Astrocyte (in vitro differentiated cells and primary cell): ENCODE measurements at places on chromosomes 6 and 20. TPM values are rescaled to one million over a fixed set of nuclear protein-coding genes. Genes with fewer than 3 reads are reported as not detected.
A peak's percentile ranks its signal among the peaks of the same experiment; 100 is the strongest.

- no peak overlapping the region for H3K4me3 ChIP-seq
- no peaks in the 10 kb centered on the region for H3K27me3 ChIP-seq
- H3K36me3 ChIP-seq: peaks cover 38% of the 10 kb centered on the region
- H3K4me1 ChIP-seq: peaks cover 4% of the 10 kb centered on the region
These were observed 93.7 kb downstream of the MAP3K4 start for GRCh38 chr6:161085246-161085645.

DNA sequence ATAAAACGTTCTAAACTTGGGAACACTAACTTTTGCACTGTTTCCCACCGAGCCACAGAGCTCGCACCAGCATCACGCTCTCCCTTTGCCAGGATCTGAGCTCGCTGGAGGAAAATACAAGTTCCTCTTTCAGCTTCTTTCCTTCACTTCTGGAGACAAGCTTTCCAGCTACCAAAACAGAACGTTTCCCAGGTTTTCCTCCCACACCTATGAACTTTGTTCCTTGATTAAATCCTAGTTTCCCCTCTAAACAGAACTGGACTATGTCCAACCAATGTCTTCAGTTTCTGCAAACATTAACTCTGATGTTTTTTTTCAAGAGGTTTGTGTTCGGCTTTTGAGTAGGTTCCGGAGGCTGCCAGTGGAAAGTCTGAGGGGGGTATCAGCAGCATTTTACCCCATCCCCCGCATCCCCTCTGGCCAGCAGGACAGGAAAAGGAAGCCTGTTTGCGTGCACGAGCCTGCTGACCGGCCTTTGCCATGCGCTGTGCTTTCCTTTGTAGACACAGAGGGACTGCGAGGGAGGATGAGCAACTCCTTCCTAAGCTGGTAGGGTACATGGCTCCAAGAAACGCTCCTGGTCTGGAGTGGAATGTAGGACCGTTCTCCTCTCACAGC, 135.5 kb downstream of the LY86 start:
- peaks cover 2% of the 10 kb centered on the region for H3K27me3 ChIP-seq
- H3K36me3 ChIP-seq: no peaks in the 10 kb centered on the region
- peaks cover 18% of the 10 kb centered on the region for H3K4me1 ChIP-seq
- H3K27ac ChIP-seq: peak overlapping the region; percentile 34

GRCh38 chr20:20814685-20815084, 102.2 kb upstream of the RALGAPA2 start:
- H3K27me3 ChIP-seq: no peaks in the 10 kb centered on the region
- no peak overlapping the region for H3K4me3 ChIP-seq
- no peak for DNase-seq
- H3K4me1 ChIP-seq: no peaks in the 10 kb centered on the region
- H3K27ac ChIP-seq: no peak overlapping the region
- no peaks in the 10 kb centered on the region for H3K36me3 ChIP-seq

DNA sequence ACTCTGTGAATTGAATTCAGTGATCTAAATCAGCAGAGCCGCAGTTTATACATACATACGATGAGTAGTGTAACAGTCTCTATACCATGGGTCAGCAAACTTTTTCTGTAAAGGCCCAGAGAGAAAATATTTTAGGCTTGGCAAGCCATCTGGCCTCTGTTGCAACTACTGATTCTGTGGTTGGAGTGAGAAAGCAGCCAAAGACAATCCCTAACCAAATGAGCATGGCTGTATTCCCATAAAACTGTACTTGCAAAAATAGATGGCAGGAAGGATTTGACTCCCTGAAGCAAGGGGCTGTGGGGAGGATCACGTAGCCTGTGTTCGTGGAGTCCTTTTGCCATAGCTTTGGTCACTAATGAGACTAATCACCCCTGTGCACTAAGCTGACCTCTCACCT, 17.9 kb upstream of the MOCS1 start:
- H3K4me1 ChIP-seq: no peaks in the 10 kb centered on the region
- peak; percentile 49 for DNase-seq
- no peaks in the 10 kb centered on the region for H3K36me3 ChIP-seq
- H3K4me3 ChIP-seq: no peak overlapping the region
- H3K27ac ChIP-seq: no peak overlapping the region
- no peaks in the 10 kb centered on the region for H3K27me3 ChIP-seq

DNA sequence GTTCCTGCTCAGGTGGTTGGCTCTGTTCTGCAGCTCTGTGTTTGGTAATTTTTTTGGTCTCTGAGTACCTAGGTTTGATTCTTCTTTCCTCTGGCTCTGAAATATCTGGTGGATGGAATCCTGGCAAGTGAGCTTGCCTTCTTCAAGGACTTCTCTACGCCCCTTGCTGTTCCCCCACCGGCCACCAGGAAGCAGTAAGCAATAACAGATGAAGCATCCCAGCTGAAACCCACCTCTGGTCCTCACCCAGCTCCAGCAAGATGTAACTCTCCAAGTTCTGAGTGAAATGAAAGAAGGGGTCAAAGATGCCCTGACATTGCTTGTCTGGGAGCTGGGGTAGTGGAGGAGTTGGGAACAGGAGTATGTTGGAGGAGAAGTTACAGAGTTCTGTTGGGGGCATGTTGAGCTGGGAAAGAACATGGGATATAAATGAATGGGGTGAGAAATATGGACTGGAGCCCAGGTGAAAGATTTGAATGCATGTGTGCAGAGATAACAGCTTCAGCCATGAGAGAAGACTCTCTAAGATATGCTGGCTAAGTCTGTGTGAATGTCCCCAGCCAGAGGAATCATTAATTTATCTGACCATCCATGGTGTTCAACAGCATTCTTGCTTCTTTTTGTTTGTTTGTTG, 51.3 kb upstream of the GLP1R start:
- no peak for DNase-seq
- no peaks in the 10 kb centered on the region for H3K36me3 ChIP-seq
- H3K4me1 ChIP-seq: no peaks in the 10 kb centered on the region
- no peak overlapping the region for H3K4me3 ChIP-seq

DNA sequence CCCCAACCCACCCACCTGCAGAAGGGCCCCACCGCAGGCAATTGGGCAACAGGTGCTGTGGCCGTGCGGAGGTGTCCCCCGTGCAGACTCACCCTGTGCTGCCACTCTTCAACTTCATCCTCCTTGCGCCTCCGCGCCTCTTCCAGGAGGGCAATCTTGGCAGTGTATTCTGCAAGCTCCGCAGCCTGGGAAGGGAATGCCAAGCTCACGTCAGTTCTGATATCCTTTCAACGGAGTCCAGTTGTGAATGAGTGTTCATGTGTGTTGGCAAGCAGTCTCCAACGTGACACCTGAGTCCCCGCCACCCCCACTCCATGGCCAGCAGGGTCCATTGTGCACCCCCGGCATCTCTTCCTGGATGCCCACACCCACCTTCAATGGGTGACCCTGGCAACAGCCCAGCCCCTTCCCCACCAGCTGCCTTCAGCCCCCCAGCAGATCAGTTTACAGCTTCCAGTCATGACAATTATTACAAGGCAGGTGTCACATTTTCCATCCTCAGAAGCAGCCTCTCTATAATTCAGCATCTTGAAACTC, 49.9 kb downstream of the EZR start:
- H3K27me3 ChIP-seq: no peaks in the 10 kb centered on the region
- peaks cover 10% of the 10 kb centered on the region for H3K4me1 ChIP-seq
- no peak for DNase-seq
- no peak overlapping the region for H3K4me3 ChIP-seq

DNA sequence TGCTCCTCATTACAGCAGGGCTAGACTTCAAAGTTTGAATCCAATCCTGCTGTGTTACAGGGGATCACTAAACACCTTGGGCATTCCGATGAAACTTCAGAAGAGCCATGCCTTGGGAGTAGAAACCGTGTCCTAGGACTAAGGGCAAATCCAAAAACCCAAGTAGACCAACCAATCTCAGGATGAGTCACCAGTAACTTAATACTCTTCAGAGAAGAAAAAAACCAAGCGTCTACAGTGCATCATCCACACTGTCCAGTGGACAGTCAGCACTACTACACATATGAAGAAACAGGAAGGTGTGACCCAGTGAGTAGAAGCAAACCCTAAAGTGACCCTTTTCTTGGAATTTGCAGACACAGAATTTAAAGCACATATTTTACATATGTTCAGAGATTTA, 39.5 kb upstream of the VAPB start:
- H3K27ac ChIP-seq: no peak overlapping the region
- no peak overlapping the region for H3K4me3 ChIP-seq
- DNase-seq: peak; percentile 74
- peaks cover 5% of the 10 kb centered on the region for H3K4me1 ChIP-seq
- H3K36me3 ChIP-seq: peaks cover 38% of the 10 kb centered on the region

GRCh38 chr6:169568314-169569087, 133.3 kb downstream of the WDR27 start:
- H3K27me3 ChIP-seq: no peaks in the 10 kb centered on the region
- no peaks in the 10 kb centered on the region for H3K36me3 ChIP-seq
- H3K4me3 ChIP-seq: no peak overlapping the region
- H3K27ac ChIP-seq: no peak overlapping the region
- DNase-seq: no peak

NOX3 gene
- total RNA-seq: 0.30 TPM in 1 of 2 replicates, not detected in the other

SPATS1 gene
- not detected in 2 replicates for total RNA-seq

SAMD5 gene
- 0.36 and 0.93 TPM in 2 replicates for total RNA-seq
